Effector memory CD8-positive, alpha-beta T cell (primary cell): ENCODE measurements at places on chromosomes 6 and 20.

DNA sequence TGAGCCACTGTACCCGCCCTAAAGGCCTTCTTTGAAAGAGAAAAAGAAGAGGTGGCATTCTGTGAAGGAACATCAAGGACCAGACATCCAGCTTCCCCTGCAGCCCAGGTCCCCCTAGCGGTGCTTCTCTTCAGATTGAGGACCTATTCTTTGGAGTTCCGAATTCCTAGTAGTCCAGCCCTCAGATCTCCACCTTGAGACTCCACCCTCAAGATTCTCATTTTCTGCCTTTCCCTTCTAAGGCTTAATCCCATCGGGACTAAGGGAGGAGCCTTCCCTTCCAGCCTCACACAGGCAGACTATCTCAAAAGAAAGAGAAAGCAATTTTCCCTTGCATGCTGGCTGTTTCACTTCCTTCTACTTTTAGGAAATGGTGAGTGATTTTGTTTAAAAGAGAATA, 32.5 kb downstream of the MUC22 start:
- peak; percentile 11 for DNase-seq

DNA sequence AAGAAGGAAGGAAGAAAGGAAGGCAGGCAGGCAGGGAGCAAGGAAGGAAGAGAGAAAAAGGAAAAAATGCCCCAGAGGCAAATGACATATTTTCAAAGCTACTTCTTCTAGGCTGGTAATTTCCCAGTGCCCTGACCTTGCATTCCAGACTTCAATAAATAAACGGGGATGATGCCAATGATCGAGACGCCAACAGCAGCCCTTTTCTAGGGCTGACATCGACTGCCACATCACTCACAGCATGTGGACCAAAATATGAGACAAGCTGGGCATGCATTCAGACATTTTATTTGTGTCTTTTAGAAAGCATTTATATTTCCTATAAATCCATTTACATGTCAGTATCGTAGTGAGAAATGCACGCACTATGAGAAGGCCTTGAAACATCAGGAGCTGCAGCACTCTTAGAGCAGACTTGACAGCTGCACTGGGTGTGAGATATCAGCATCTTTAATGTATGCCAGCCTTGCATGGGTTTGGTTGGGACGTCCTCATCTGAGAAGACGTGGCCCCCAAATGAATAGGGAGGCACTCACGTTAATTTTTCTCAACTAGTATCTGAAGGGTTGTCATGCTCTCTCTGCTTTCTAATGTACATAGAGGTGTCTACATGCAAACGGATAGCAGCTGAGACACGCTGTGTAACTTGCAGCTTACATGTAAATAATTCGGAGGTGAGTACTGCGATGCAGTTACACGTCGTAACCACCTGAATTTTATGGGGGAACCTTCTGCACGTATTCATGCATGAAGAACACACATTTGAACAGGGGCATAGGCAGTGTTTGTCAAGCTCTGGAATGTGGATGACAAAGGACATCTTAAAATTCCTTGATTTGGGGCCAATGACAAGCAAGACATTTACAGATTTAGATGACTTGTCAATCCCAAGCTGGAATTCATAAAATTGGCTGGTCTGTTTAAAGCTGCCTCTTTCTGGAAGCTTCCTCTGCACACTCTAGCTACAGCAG, 149.1 kb upstream of the AGPAT4 start:
- DNase-seq: no peak

DNA sequence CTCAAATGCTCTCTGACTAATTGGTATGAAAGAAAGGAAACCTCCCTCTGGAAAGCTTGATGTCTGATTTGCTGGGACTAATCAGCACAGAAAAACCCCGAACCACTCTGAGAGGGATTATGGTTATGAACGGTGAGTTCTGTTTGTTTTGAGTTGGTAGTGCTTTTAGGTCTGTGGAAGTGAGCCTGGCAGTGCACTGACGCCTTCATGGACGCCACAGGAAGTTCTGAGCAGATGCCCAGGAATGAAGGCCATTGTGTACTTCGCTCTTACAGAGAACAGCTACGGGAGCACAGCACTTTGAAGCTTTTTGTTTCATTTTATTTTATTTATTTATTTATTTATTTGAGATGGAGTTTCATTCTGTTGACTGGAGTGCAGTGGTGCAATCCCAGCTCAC, 754.1 kb downstream of the QKI start:
- DNase-seq: no peak

DNA sequence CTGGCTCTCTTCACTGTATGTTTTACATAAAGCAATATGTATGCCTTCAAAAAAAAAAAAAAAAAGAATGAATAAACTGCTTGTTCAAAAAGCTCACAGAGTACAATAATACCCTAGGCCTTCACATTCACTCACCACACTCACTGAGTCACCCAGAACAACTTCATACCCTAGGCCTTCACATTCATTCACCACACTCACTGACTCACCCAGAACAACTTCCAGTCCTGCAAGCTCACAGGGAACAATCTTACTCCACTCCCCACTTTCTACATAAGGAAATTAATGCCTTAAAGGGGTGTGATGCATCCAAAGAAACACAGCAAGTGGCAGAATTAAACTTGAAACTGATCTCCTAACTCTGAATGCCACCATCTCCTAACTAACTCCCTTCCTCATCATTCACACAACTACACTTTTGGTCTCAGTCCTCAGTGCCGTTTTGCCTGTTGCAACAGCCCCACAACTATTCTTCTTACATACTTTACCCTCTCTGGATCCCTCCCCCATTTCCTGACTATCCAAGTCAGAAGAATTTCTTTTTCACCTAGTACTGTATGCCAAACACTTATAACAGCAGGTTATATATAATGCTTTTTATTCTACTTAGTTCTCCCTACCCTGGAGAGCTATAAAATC, 34.2 kb downstream of the NHSL1 start:
- no peak for DNase-seq

GRCh38 chr6:52059821-52060220, 27.6 kb downstream of the PKHD1 start:
- DNase-seq: no peak

DNA sequence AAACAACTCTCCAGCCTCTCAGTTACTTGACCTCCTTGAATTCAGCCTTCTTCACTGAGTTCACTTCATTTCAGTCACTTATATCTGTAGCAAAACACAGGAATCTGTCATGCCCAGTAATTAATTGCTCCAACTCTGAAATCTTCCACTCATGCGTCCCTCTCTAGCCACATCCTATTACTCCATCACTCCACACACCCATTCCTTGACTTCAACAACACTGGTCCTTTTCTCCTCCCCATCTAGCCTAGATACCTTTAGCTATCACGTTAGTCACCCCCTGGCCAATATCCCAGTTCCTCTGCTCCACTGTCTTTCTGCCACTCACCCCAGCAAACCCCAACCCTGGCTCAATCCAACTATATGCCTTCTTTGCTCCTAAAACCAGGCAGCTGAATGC, 7.7 kb downstream of the ZHX3 start:
- DNase-seq: no peak

- no peak for DNase-seq
These were observed 193.9 kb downstream of the MMUT start for GRCh38 chr6:49269190-49269589.

- DNase-seq: no peak
These were observed 81.0 kb upstream of the SNX9 start for GRCh38 chr6:157741948-157742556.

DNA sequence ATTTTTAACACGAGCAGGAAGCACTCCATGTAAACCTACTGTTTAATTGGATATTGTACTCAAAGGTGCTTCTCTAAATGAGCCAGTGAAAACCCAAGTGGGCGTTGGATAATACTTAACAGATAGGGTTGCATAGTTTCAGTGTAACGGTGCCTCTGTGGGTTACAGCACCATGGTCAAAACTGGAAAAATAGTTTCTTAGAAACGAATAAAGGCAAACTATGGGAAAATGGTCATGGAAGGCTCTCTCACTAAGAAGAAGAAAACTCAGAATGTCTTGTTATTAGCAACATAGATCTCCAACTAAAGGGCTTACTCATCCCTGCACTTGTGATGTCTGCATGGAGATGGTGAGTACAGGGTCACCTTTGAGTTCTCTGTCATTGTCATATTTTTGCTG, 59.1 kb upstream of the NEDD9 start:
- no peak for DNase-seq

- DNase-seq: no peak
These were observed 45.6 kb downstream of the NFATC2 start for GRCh38 chr20:51496964-51497363.

DNA sequence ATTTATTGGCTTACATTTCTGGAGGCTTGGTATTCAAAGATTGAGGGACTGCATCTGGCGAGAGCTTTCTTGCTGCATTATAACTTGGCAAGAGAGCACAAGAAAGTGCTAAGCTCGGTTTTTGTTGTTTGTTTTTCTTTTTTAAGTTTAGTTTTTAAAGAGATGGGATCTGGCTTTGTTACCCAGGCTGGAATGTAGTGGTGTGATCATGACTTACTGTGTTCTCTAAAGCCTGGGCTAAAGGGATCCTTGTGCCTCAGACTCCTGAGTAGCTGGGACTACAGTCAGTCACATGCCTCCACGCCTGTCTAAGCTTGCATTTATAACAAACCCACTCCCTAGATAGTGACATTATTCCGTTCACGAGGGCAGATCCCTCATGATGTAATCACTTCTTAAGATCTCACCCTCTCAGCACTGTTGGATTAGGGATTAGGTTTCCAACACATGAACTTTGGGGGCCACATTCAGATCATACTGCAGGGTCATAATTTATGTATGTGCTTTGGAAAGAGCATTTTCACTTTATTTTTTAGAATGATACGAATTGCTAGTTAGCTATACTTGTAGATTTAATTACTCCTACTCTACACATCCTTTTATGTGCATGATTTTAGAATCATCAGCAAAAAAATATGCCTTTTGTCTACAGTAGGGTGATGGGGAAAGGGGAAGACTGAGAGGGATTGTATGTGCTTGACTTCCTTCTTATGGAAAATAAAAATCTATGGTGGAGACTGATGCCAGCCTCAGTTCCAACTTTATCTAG, 167.8 kb downstream of the JARID2 start:
- no peak for DNase-seq

GRCh38 chr6:22716721-22717120, 147.4 kb downstream of the HDGFL1 start:
- no peak for DNase-seq

DNA sequence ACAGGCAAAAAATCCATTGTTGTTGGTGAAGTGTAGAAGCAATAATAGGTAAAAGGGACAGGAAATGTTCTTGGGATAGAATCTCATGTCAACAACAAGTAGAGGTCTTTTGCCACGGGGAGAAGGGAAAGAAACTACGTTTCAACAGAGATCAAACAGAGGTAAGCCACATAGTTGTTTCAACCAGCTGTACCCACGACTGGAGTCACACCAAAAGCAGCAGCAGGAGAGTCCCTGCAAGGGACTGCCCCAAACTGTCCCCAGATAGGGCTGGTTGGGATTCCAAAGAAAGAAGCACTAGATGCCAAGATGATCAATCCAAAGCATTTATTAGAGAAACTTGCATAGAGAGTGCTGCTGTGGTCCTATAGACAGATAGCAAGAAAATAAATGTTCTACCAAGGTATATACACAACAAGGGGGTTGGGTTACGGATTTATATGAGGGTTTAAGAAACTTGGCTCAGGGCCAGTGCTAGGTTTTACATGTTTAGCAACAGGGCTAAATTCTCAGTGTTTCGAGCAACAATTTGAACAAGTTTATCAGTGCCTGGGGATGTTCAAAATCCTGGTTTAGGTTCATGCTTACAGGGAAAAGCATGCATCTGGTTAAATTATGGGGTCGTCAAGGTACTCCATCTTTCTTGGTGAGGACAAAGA, 466.5 kb downstream of the MMUT start:
- no peak for DNase-seq

GRCh38 chr20:971346-971745, 30.8 kb downstream of the RSPO4 start:
- no peak for DNase-seq

DNA sequence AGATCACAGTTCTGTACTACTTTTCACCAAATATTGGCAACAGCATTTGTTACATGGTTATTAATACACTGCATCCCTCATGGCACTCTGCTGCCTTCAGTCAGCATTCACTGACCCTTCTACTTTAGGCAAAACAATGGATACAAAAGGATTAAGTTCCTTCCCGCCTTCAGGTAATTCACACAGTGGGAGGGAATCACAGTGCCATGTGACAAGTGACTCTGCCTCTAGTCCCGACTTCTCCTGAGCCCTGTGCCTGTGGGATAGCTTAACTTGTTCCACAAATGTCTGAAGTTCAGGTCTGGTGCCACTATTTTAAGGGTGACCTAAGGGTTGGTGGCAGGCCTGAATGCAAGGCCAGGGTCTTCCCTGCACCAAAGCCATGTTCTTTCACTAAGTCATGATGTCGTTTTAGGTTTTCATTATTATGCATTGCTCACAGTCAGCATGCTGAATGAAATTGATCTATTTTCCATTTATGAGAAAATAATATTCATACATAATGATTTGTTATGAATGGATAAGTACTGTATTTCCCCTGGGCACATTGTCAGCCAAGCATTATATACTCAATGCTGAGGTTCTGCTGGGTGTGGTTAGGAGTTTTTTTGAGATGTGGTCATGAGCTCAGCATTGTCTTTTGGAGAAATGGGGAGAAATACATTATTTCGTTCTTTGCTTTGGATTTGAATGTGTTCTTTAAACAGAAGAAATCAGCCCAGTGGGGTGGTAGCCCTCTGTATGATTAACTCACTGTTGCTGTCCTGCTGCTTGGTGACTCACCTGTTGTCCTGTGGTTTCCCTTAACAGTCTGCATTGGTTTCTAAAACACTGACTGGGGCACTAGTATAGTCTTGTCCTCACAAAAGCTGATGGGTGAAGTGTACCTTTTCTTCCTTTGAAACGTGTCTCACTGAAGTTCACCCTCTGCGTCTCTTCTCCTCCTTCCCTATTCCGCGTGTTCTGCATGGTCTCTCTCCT, 66.4 kb downstream of the AFDN start:
- DNase-seq: no peak

DNA sequence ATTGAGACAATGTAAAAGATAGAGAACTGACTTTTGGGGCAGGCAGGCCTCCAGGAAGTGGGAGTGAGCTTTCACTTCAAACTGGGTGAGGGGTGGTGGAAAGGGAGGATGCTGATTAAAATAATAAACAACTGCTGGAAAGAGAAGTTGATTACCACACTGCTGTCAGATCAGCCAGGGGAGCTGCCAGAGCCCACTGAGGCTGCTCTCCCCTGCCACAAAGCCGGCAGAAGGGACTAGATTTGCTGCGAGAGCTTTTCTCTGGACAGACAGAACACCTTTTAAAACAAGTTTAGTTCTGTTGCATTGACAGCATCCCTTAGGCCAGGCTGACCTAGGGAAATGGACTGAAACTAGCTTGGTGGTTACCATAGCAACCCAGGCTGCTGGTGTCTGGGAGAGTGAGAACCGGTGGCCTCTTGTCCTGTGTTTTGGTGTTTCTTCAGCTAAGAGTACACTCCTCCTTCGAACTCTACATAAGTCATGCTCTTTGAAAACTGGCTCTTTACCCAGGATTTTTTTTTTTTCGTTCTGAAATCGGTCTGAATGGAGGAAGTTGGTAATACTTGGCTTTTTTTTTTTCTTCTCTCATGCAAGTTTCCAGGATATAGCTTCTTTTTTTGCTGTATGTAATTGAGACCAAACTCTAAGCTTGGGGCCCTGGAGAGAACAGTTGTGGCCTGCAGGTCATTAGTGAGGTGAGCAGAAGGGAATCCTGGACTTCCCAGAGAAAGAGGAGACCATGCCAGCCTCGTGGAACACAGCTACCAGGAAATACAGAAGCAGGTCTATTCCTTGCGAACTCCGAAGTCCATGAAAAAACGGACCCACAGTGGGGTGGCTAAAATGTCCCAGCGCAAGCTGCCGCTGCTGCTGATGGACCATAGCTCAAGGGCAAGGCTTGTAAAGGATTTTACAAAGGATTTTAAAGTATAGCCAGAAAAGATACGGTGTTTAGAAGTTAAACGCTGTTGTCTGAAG, 374.4 kb downstream of the UTRN start:
- no peak for DNase-seq

GRCh38 chr6:27419363-27419762, 30.8 kb downstream of the ZNF391 start:
- DNase-seq: no peak
